ENCODE measurements at places on chromosomes 13 and 19.
A peak's percentile ranks its signal among the peaks of the same experiment; 100 is the strongest.

- DNase-seq = no peak
Observed at GRCh38 chr13:106143392-106143791, 392.1 kb downstream of the EFNB2 start.

- DNase-seq = no peak
Observed at GRCh38 chr13:62643799-62644524, 1228.3 kb upstream of the PCDH20 start.

DNA sequence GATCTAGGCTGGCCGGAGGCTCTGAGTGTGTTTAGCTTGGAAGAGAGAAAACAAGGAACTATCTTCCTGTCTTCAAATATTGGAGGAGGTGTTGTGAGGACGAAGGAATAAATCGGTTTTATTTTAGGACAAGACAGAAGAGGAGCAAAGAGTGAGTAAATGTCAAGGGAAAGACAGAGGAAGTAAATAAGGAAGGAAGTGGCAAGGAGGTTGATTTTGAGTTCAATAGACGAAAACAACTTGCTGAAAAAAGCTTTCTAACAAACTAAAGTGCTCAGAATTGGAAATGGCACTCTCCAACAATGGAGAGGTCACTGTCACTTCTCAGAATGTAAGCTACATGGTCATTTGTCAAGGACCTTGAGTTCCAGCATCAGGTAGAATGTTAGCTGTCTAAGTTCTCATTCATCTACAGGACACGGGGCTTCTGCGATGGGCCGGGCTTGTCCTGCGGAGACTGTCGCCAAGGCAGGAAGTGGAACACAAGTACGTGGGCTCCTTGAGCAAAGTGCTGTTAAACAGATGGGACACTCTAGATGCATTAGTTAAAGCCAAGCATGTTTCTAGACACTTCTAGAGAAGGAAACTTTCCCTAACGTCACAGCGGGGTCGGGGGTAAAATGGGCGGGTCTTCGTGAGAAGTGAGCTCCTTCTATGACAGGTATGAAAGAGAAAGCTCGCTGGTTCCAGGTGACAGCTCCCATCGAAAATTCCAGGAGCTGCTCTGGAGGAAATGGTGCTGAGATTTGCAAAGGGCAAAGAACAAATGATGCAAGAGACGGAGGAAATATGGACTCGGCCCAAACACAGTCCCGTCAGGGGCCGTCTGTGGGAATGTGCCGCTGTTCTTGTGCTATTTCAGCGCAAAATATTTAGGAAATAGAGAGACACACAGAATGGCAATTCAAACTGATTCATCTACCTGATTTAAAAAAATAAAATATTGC, 103.9 kb upstream of the UBL3 start:
- peak; percentile 34 for DNase-seq

GRCh38 chr13:45775401-45775963, 73.4 kb downstream of the CBY2 start:
- DNase-seq = no peak

DNA sequence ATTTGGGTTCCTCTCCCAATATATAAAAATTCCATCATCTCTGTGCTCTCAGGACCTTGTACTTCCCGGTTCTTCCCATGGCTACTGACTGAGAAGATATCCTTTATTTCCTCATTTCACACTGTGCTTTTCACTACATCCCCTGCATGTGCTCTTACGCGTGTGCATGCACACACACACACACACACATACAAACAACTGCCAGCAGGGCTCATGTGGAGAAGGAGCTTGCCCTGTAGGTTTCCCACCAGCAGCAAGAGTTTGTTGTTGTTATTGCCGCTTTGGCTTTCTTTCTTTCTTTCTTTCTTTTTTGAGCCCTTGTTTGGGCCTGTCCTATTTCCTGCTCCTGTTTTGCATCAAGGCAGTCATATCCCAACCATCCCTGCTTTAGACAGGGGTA, 43.6 kb downstream of the TEX26 start:
- no peak for DNase-seq

DNA sequence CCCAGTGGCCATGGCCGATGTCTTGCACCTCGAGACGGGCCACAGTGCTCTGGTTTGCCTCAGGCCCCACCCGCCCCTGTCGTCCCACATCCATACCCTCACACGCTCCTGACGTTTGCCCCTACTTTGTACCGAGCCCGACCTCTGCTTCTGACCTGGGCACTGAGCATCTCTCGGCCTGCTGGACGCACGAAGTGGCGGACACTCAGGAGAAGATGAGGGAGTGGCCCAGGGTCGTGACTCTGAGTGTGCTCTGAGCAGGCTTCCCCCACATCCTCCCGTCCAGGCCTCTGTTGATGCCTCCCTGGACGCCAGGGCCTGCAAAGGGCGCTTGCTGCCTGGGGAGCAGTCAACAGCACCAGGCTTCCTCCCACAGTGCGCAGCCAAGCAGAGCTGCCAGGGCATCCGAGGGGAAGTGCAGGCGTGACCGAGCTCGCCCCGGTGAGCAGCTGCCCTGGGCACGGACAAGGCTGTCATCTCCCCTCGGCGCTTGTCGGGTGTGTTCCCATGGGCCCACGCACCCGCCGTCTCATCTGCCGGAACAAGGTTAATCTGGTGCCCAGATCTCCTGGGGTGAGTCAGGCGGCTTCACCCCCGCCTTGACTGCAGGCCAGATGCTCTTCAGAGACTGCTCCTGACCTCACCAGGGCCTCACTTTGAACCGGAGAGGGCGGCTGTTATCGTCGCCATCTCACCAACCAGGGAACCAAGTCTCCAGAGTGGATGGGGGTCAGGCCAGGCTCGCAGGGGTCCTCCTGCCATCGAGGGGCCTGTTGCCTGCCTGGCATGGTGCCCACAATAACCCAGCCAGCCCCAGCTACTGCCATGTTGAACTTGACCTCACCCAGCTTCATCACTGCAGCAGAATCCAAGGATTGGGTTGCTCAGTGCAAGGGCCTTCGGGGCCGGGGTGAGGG, 27.2 kb downstream of the COMP start:
- DNase-seq = no peak

- DNase-seq = no peak
Observed at GRCh38 chr19:35122687-35123551, 7.3 kb downstream of the FXYD3 start.

GRCh38 chr19:14542711-14543328, 13.4 kb downstream of the TECR start:
- no peak for DNase-seq

DNA sequence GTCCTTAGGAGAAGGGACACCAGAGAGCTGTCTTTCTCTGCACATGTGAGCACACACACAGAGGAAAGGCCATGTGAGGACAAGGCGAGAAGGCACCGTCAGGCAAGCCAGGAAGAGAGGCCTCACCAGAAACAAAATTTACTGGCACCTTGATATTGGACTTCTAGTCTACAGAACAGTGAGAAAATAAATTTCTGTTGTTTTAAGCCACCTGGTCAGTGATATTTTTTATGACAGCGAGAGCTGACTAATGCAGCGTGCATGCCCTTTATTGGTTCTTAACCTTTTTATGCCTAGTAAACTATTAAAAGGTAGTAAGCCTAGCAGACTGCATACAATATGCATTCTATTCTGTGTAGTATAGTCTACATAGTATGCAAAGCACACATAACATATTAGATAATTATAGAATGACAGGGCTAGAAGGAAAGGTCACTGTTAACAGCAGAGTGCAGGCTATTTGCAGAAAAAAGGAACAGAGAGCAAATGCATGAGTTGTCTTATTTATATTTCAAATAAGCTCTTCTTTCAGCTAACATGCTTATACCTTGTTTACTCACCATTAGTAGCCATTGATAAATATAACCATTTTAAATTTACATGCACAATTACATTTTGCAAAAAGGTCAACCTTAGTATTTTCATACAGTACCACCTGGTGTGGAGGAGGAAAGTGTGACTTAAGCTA, 25.2 kb upstream of the KATNAL1 start:
- no peak for DNase-seq

GRCh38 chr13:37475151-37475550, 123.4 kb downstream of the POSTN start:
- DNase-seq = no peak

DNA sequence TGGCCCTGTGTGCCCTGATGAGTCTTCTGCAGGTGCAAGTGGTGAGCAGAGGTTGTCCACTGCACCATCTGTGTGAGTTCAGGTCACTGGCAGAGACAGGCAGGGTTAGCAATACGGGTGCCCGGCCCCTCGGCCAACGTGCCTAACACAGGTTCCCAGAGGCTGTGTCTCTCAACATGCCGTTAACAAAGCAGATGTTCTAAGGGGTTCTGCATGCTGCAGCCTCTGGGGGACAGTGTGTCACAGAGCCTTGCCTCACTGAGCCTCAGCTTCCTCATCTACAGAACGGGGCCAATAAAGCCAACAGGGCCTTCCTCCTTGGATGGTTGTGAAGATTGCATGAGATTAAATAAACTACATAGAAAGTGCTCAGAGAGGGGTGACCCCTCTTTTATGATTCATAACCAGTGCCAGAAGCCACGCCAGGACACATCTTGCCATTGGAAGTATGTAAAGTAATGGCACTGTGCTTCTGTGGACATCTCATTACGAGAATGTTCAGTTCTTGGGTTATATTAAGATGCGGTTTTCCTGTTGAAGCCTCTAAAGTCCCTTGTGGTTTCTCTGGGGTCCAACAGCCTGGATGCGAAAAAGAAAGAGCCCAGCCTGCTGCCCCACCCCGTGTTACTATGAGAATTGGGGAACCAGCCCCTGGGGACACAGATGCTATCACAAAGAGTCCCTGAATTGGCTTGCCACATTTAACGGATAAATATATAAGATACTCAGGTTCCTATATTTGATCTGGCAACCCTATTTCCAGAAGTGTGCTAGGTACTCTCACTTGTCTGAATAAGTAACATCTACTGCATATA, 11.2 kb upstream of the ARHGEF18 start:
- no peak for DNase-seq

- DNase-seq = no peak
Observed at GRCh38 chr19:18672606-18673337, 10.7 kb upstream of the CRTC1 start.

DNA sequence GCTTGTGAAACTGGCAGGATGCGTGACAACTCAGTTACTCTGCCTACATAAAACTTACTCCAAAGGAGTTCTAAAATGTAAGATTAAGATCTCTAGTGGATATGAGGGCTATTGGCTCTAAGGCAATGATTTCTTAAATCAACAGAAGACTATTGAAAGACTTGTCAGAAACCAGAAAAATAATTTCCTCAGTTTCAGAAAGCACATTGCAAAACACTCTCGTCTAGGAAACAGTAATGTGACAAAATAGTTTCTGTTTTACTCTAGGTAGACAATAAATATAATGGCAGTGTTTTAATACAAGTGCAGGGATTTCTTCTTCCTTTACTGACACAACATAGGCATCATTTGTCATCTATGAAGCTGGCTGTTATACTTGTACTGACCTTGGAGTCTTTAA, 230.1 kb downstream of the KCTD12 start:
- DNase-seq = no peak

- DNase-seq = peak; percentile 92
Observed at GRCh38 chr19:18294467-18294864, 13.0 kb upstream of the JUND start.

DNA sequence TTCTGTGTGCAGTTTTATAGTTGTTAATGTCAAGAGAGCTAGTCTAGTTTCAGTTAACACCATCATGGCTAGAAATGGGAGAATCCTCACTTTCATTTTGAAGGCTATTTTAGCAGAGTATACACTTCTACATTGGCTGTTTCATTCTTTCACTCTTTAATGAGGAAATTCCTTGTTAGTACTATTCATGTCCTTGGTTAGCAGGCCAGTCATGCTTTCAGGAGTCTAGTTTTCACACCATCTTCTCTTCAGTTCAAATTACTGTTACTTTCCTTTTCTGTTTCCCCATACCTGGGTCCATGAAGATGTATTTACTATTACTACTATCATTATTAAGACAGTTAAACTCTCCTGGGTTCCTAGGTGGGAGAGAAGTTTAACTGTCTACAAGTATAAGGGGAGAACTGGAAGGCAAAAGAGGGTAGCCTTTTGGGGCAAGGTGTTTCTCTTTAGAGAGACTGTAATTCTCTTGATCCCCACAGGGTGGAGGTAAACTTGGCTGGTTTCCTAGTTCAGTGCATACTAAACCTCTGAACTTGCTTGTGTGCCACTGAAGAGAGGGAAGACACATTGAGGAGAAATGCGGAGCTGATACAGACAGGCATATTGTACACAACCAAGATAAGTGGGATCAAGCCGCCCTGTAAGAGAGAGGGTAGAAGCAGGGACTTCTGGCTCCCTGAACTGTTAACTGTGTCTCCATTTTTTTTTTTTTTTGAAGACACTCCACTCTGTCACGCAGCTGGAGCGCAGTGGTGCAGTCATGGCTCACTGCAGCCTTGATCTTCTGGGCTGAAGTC, 41.3 kb upstream of the IGFL4 start:
- no peak for DNase-seq

DNA sequence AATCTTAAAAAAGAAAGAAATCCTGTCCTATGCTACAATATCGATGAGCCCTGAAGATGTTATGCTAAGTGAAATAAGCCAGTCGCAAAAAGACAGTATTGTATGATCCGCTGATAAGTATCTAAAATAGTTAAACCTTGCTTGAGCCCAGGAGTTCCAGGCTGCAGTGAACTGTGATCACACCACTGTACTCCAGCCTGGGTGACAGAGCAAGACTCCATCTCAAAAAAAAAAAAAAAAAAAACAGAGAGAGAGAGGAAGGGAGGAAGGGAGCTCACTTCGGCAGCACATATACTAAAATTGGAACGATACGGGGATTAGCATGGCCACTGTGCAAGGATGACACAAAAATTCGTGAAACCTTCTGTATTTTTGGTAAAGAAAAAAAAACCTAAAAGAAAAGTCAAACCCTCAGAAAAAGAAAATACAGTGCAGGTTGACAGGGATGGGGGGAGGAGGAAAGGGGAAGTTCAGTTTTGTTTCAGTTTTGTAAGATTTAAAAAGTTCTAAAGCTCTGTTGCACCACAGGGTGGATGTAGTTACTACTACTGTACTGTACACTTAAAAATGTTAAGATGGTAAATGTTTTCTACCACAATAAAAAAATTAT, 8.4 kb downstream of the CLASRP start:
- no peak for DNase-seq

All from CD8-positive, alpha-beta memory T cell (primary cell).